ENCODE measurements at places on chromosomes 1 and 21.

- DNase-seq, result no peak
Measured at GRCh38 chr1:110033421-110033820, 1.0 kb upstream of the STRIP1 start.

DNA sequence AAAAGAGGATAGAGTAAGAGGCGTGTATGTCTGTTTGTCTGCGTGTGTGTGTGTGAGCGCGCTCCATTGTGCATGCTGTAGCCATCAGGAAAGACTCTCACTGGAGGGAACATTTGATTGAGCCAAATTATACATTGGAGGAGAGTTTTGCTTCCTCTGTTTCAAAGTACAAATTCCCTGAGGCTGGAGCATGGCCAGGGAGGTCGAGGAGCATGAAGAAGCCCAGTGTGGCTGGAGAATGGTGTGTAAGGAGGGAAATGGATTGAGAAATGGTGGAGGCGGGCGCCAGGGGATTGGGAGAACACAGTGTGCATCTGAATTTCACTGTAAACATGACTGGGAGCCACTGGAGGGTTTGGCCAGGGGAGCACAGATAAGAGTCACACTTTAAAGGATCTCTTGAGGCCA, 22.1 kb upstream of the EFNA1 start:
- no peak for DNase-seq

- peak; percentile 41 for DNase-seq
Measured at GRCh38 chr1:8219530-8219929, 98.4 kb upstream of the SLC45A1 start.

DNA sequence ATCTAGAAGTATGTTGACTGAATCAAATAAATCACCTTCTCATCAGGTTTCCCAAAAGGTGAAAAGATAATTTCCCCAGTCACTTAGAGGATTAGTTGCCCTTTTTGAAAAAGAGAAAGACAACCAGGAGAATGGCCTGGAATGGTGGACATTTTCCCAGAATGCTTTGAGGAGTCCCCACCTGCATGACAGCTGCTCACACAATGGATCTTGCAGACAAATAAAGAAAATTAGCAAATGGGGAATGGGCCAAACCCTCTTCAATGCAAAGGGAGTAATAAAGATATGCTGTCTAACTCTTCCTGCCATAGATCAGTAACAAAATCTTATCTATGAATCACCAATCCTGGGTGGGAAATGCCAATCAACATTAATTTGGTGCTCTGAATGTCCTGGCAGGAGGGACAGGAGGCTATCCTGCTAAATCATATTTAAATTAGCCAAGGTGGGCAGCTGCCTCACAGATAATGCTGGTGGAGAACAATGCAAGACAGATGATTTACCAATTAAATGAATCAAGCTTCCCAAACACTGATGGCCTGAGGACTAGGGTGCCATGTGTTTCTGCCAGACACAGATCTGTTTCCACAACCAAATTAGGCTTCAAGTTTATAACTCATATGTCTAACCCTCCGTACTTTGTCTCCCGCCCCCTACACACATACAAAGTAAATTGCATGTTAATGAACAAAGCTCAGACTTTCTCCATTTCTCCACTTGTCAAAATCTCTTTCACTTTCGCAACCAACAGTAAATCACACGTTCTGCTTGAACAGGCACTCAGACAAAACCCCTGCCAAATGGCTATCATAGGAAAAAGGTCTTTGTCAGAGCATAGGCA, 488.0 kb upstream of the PLXNA2 start:
- no peak for DNase-seq

GRCh38 chr1:159911326-159912070, 11.5 kb upstream of the CFAP45 start:
- DNase-seq, result no peak

DNA sequence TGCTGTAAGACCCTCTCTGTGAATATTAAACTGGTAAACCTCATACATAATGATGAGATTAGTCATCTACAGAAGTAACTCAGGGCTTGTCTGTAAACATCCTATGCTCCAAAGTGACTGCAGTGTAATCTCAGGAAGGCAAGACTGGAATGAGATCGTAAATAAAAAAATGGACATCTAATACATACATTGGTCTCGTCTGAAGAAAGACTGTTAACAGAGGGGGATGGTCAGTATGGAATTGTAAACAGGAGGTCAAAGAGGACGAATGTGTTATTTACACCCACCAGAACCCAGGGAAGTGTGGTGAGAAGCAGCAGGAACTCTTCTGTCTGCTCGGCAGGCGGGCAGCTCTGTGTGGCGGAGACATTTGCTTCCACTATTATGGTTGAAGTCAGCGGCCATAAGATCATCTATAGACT, 51.4 kb downstream of the DISC1 start:
- DNase-seq, result peak; percentile 75

DNA sequence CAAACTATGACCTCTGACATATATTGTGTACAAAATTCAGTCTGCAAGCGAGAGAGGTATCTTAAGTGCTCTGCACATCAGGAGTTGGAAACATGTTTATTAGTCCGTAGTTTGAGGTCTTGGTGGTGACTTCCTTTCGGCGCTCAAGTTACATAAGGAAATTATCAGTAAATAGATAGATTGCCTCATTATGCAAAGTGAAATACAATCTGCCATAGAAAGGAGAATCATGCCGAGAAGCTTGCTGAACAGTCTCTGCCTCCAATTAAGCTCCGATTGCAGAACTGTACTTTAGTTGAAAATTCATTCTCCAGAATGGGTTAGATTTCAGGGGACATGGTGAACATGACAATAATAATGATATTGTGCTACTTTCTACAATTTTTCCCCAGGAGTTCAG, 271.8 kb downstream of the BRINP2 start:
- DNase-seq, result no peak

DNA sequence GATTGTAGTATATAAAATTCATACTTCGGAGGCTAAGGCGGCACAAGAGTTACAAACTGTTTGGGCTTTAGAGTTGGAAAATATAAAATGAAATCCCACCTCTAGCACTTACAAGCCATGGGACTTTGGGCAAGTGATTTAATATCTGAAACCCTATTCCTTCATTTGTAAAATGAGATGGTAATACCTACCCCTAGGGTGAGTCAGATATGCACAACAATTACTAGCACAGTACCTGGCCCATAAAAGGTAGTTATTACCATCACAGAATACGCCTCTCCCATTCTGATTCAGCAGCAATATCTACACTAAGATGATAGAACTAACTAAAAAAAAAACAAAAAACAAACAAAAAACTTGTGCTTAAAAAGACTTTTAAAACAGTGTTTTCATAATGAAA, 3.5 kb downstream of the KLHL12 start:
- DNase-seq, result no peak
